Activated T-cell treated with anti-CD3 and anti-CD28 coated beads, Interleukin-2, amount 50 U/mL, for 72 hours (primary cell): ENCODE measurements at places on chromosomes 2 and 18.

- peak overlapping the region; percentile 61 for H3K4me3 ChIP-seq
- no peaks in the 10 kb centered on the region for H3K27me3 ChIP-seq
Measured at GRCh38 chr2:45567288-45567963, 43.6 kb downstream of the SRBD1 start.

DNA sequence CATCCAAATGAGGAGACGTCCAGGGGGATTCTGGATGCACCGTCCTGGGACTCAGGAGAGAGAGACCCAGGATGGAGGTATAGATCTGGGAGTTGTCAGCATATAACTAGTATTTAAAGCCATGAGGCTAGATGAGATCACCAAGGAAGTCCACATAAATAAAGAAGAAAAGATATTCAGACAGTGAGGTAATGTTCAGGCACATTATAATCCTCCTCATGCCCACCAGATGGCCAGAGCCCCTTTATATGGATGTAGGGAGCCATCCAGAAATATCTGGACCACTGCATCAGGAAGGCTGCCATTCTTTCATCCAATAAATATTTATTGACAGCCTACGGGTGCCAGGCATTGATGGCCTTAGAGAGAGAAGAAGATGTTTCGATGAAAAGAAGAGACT lies 21.2 kb upstream of the NCKAP5 start:
- no peaks in the 10 kb centered on the region for H3K27me3 ChIP-seq
- H3K4me3 ChIP-seq: no peak overlapping the region
- H3K4me1 ChIP-seq: no peaks in the 10 kb centered on the region

GRCh38 chr2:58740426-58740825 lies 499.3 kb upstream of the FANCL start:
- no peak overlapping the region for H3K27ac ChIP-seq
- H3K36me3 ChIP-seq: no peaks in the 10 kb centered on the region
- DNase-seq: no peak
- H3K4me3 ChIP-seq: no peak overlapping the region
- no peaks in the 10 kb centered on the region for H3K4me1 ChIP-seq

GRCh38 chr2:167986223-167986622 lies 261.2 kb downstream of the STK39 start:
- H3K4me3 ChIP-seq: no peak overlapping the region
- no peaks in the 10 kb centered on the region for H3K27me3 ChIP-seq
- DNase-seq: no peak
- no peak overlapping the region for H3K27ac ChIP-seq

DNA sequence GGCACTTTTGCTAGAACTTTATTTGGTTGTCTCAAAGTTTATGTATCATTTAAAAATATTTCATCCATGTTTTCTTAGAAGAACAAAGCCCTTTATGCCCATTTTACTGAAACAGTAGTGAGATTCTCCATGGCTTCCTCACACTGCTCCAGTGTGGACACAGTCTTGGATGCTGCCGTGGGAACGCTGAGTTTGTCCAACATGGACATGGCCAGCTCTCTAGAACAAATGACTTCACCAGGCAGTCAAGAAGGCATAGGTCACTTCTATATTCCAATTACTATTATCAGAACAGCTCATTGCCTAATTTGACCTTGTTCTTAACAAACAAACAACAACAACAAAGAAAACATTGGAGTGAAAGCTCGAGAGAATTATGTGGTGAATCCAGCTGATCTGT lies 414.1 kb upstream of the ID2 start:
- H3K27me3 ChIP-seq: peaks cover 15% of the 10 kb centered on the region
- no peaks in the 10 kb centered on the region for H3K36me3 ChIP-seq
- no peak overlapping the region for H3K27ac ChIP-seq
- peaks cover 11% of the 10 kb centered on the region for H3K4me1 ChIP-seq

GRCh38 chr18:49617865-49618264 lies 56.0 kb downstream of the LIPG start:
- no peak overlapping the region for H3K27ac ChIP-seq
- no peaks in the 10 kb centered on the region for H3K4me1 ChIP-seq
- H3K4me3 ChIP-seq: no peak overlapping the region
- peaks cover 26% of the 10 kb centered on the region for H3K27me3 ChIP-seq
- H3K36me3 ChIP-seq: no peaks in the 10 kb centered on the region

- H3K4me1 ChIP-seq: no peaks in the 10 kb centered on the region
- no peak for DNase-seq
- no peaks in the 10 kb centered on the region for H3K27me3 ChIP-seq
- H3K4me3 ChIP-seq: no peak overlapping the region
- H3K36me3 ChIP-seq: no peaks in the 10 kb centered on the region
- no peak overlapping the region for H3K27ac ChIP-seq
Measured at GRCh38 chr2:58032764-58033080, 13.9 kb upstream of the VRK2 start.

- H3K36me3 ChIP-seq: no peaks in the 10 kb centered on the region
- H3K27me3 ChIP-seq: peaks cover 5% of the 10 kb centered on the region
- DNase-seq: no peak
- no peak overlapping the region for H3K27ac ChIP-seq
- H3K4me1 ChIP-seq: peaks cover 18% of the 10 kb centered on the region
- H3K4me3 ChIP-seq: no peak overlapping the region
Measured at GRCh38 chr2:128530025-128530573, 211.4 kb upstream of the HS6ST1 start.

- H3K4me1 ChIP-seq: no peaks in the 10 kb centered on the region
- no peak overlapping the region for H3K4me3 ChIP-seq
- H3K27ac ChIP-seq: no peak overlapping the region
- no peaks in the 10 kb centered on the region for H3K36me3 ChIP-seq
- no peaks in the 10 kb centered on the region for H3K27me3 ChIP-seq
- DNase-seq: no peak
Measured at GRCh38 chr18:31274931-31275330, 43.0 kb upstream of the DSG1 start.

- no peak overlapping the region for H3K4me3 ChIP-seq
- no peaks in the 10 kb centered on the region for H3K4me1 ChIP-seq
- DNase-seq: no peak
- no peak overlapping the region for H3K27ac ChIP-seq
Measured at GRCh38 chr18:40612356-40612755, 1342.7 kb upstream of the PIK3C3 start.

DNA sequence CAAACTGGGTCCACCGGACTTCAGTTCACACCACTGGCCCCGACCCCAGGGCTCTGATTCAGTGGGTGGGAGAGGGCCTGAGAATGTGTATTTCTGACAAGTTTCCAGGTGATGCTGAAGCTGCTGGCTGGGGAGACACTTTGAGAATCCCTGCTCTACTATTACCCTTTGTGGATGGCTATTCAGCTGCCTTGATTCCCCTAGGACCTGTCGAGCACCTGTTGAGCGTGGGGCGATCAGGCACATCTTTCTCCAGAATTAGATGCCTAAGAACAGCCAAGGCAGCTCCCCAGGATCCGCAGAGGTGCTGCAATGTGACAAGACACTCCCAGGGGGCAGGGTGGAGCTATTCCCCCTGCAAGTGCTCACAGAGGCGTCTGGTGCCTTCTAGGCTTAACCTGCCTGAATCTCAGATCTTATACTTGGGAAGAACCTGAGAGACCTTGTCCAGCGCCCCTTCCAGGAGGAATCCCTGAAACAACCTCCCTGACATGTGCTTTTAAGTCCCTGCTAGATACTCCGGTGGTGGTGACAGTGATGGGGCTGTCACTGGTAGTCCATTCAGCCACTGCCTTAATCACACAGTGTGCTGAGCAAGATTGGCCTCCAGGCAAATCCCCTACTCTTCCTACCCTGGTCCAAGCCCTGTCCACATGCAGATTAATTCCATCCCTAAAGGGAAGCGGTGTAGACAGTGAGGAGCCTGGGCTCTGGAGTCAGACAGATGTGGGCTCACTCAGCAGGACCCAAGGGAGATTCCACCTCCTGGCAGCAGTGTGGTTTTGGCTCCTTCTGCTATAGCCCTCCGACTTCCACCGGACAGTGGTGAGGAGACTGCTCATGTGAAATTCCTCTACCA lies 43.4 kb upstream of the OTOF start:
- peak; percentile 16 for DNase-seq
- no peak overlapping the region for H3K27ac ChIP-seq
- H3K4me3 ChIP-seq: no peak overlapping the region
- H3K4me1 ChIP-seq: peaks cover 18% of the 10 kb centered on the region
- no peaks in the 10 kb centered on the region for H3K36me3 ChIP-seq

GRCh38 chr2:45891719-45892424 lies 240.4 kb downstream of the PRKCE start:
- H3K36me3 ChIP-seq: no peaks in the 10 kb centered on the region
- H3K27me3 ChIP-seq: no peaks in the 10 kb centered on the region
- no peak overlapping the region for H3K27ac ChIP-seq
- peaks cover 49% of the 10 kb centered on the region for H3K4me1 ChIP-seq

DNA sequence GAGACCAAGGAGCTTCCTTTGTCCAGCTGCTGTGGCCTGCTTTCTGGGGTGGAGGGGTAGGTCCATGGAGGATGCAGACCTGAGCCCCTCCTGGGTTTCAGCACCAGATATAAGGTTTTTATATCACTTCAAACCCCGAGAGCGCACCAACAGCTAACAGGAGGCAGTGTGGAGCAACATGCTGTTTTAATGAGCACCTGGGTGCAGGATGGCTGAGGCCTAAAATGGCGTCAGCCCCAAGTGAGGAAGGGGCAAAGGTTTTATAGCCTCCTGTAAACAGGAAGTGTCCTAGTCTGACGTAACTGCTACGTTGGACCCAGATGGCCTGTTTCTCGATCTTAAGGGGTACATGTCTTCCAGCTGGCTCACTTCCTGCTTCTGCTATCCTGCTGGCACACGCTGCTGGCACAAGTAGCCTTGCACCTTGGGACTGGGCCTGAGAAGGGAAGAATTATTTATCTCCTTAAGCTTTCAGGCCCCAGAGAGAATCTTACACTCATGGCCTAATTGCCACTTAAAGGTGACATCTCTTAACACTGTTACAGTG lies 11.4 kb upstream of the REG1B start:
- H3K36me3 ChIP-seq: no peaks in the 10 kb centered on the region
- no peak overlapping the region for H3K27ac ChIP-seq
- no peaks in the 10 kb centered on the region for H3K4me1 ChIP-seq
- no peak overlapping the region for H3K4me3 ChIP-seq

DNA sequence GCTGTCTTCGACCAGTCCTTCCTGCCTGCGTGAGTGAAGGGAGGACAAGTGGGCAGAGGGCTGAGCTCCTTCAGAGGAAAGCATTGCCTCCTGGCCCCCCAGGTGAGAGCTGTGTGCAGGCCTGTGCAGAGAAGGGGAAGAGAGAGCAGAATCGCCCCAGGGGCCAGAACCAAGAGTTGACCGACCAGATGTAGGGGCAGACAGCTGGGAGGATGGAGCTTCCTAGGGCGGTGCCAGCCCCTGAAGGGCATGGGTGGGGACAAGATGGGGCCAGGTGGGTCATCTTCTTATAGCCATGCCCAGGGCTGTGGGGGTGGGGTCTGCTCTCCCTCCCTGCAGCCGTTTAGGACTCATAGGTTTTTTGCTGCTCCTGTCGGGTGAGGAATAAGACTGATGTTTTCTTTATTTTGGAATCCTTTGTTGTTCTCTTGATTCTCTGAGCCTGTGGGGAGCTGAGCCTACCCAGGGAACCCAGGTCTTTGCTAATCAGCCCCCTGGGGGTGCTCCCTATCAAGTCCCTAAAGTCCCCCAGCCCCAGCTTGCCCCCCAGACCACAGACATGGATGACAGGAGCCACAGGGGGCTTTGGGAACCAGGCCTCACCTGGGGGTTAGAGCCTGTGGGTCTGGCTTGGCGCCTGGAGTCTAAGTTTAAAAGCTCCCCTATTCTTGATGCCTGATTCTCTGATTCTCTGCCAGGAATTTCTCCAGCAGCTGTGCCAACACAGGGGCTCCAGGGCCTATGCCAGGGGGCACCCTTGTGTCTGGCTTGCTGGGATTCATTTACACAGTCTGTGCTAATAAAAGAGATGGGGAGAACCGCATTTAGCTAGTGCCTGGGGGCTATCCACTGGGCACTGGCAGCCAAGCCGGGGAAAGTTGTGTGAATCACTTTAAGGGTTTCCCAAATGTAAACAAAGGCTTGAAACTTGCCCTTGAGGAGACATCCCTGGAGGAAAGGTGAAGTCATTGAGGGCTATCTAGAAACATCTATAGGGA lies 9.3 kb upstream of the EFHD1 start:
- H3K27me3 ChIP-seq: peaks cover 12% of the 10 kb centered on the region
- no peaks in the 10 kb centered on the region for H3K36me3 ChIP-seq
- peaks cover 6% of the 10 kb centered on the region for H3K4me1 ChIP-seq
